GM23248 (cell line): ENCODE measurements at places on chromosomes 7 and 10. TPM values are rescaled to one million over a fixed set of nuclear protein-coding genes. Genes with fewer than 3 reads are reported as not detected.

- peak overlapping the region; percentile 88 for H3K4me3 ChIP-seq
- no peak for DNase-seq
- H3K27ac ChIP-seq, result peak overlapping the region; percentile 98
- peaks cover 4% of the 10 kb centered on the region for H3K36me3 ChIP-seq
- H3K4me1 ChIP-seq, result peaks cover 24% of the 10 kb centered on the region
Observed at GRCh38 chr10:93481637-93482144, 443 bp downstream of the MYOF start.

DNA sequence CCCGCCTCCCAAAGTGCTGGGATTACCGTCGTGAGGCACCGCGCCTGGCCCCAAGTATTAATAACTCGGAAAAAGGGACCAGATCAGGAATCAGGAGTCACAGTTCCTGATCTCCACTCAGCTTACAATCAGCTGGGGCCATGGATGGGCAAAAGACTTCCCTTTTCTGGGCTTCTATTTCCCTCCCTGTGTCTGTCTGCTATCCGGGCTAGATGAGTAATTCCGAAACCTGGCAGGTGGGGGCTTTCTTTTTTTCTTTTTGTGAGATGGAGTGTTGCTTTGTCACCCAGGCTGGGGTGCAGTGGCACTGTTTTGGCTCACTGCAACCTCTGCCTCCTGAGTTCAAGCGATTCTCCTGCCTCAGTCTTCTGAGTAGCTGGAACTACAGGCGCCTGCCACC is 11.6 kb downstream of the RPS24 start:
- H3K4me3 ChIP-seq, result no peak overlapping the region
- no peaks in the 10 kb centered on the region for H3K27me3 ChIP-seq
- peaks cover 26% of the 10 kb centered on the region for H3K36me3 ChIP-seq

DNA sequence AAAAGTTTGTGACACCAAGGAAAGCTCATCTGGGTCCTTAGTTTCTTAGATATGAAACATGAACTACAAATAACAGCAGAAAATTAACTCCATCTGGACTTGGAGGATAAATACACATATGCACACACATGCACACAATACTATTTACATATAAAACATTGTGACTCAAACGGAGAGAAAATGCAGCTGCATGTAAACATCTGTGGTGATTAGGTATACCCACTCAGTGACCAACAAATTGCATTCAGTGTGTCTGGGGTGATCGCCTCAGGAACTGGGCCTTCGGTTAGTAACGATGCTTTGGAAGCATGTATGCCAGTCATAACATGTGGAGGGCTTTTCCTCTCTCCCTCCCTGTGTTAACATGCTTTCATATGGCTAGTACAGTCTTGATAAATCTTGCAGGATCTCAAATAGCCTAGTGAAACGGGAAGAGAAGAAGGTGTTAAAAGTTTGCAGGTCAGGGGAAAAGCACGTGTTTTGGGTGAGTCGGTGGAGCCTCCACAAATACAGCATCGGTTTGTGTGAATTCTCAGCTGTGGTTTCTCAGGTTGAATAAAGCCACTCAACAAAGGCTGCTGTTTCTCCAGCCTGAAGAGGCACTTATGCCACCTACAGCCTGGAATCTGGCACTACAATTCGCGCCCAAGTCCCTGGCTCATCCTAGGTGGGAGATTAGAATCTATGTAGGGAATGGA is 8.7 kb upstream of the GLRX3 start:
- no peaks in the 10 kb centered on the region for H3K36me3 ChIP-seq
- peak; percentile 81 for DNase-seq
- 0 out of 2 replicates have a peak, but pooled peaks cover 12% of the 10 kb centered on the region for H3K27me3 ChIP-seq
- H3K4me1 ChIP-seq, result no peaks in the 10 kb centered on the region
- H3K27ac ChIP-seq, result no peak overlapping the region

DNA sequence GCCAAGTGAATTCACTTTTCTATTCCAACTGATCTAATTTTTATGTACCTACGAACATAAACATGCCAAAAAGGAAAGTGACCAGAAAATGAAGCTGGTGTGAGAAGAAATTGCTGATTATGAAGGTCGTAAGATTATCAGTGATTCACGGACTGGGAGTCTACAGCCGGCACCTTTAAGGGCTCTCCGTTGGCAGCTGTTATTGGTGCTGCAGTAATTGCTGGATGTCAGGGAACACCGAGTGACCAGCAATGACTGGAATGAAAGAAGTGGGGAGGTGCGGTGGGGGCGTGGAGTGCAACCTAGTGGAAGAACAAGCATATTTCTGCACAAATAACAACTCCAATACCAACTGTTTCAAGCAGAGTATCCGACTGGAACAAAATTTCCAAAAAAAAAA is 109.8 kb upstream of the TARP start:
- peak overlapping the region; percentile 29 for H3K27ac ChIP-seq
- DNase-seq, result peak; percentile 8
- H3K27me3 ChIP-seq, result no peaks in the 10 kb centered on the region
- no peaks in the 10 kb centered on the region for H3K36me3 ChIP-seq
- H3K4me3 ChIP-seq, result no peak overlapping the region

GRCh38 chr7:135976312-135977006 is 700 bp downstream of the MTPN start:
- H3K36me3 ChIP-seq, result no peaks in the 10 kb centered on the region; the same call in 1 of the 2 replicates
- H3K4me3 ChIP-seq, result peak overlapping the region; percentile 99
- no peaks in the 10 kb centered on the region for H3K27me3 ChIP-seq
- peak overlapping the region; percentile 73 for H3K27ac ChIP-seq

GRCh38 chr7:36096460-36097095 is 56.5 kb upstream of the EEPD1 start:
- no peak overlapping the region for H3K27ac ChIP-seq
- H3K27me3 ChIP-seq, result no peaks in the 10 kb centered on the region
- no peaks in the 10 kb centered on the region for H3K4me1 ChIP-seq
- no peaks in the 10 kb centered on the region for H3K36me3 ChIP-seq
- H3K4me3 ChIP-seq, result no peak overlapping the region

GRCh38 chr10:82801289-82801688 is 926.3 kb downstream of the NRG3 start:
- no peaks in the 10 kb centered on the region for H3K27me3 ChIP-seq
- no peaks in the 10 kb centered on the region for H3K36me3 ChIP-seq
- no peak overlapping the region for H3K4me3 ChIP-seq
- no peaks in the 10 kb centered on the region for H3K4me1 ChIP-seq
- DNase-seq, result no peak
- no peak overlapping the region for H3K27ac ChIP-seq

DNA sequence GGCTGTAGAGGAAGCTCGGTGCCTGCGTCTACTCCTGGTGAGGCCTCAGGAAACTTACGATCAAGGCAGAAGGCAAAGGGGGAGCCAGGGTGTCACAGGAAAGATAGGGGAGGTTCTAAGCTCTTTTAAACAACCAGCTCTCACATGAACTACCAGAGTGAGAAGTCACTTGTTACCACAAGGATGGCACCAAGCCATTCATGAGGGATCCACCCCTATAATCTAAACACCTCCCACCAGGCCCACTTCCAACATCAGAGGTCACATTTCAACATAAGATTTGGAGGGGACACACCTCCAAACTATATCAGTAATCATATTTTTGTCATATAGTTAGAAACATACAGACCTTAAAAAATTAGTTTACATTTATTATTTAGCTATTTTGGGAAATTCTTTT is 9.4 kb downstream of the NOC3L start:
- H3K4me3 ChIP-seq, result no peak overlapping the region
- H3K27me3 ChIP-seq, result no peaks in the 10 kb centered on the region
- peaks cover 55% of the 10 kb centered on the region for H3K36me3 ChIP-seq
- peak; percentile 10 for DNase-seq
- no peak overlapping the region for H3K27ac ChIP-seq
- H3K4me1 ChIP-seq, result peaks cover 4% of the 10 kb centered on the region; the same call in 1 of the 2 replicates

DNA sequence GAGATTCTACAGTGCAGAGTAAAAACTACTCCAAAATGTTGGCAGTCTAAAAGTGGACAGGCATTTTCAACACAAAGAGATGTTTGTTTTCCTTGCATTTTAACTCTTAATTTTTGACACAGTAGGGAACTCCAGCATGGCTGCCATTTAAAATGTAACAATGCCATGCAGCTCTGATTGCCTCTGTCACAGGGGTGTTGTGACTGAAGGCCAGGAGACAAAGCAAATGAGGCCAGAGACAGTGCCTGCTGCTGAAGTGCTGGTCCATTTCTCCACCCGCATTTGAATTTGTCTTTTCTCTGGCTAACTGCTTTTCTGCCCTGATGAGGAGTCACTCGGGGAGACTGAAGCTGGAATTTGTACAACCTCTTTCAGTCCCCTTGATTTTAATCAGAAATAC is 710.6 kb upstream of the GALNT17 start:
- no peak overlapping the region for H3K4me3 ChIP-seq
- H3K36me3 ChIP-seq, result no peaks in the 10 kb centered on the region
- DNase-seq, result no peak

DNA sequence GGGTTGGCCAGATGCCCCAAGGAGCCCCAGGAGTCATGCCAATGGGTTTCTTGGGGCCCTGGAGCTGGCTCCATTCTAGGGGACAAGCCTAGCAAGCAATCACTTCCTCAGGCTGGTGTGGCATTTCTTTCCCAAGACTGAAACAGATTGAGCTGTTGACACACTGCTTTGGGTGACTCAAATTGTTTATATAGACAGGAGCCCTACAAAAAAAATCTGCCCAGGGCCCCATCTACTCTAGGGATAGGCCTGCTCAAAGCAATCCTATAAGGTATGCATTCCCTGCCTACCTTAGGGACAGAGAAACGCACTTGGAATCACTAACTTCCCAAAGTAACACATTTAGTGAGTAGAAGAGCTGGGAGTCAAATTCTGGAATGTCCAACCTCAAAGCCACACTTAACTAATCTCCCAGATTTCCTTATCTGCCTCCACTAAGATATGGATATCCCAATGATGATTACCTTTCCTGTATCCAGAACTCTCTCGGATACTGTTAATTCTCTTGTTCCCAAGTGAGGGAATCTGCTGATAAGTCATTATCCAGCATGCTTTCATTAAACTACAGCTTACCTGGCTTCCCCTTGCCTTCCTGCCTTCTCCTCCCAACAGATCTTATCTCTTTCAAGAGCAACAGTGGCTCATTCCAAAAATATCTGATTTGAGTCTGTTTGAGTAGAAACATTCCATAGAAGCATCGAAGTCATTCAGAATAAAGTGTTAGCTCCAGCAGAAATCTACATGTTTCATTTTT is 3.1 kb downstream of the ABLIM1 start:
- H3K27me3 ChIP-seq, result peaks cover 11% of the 10 kb centered on the region; the same call in 1 of the 2 replicates
- H3K27ac ChIP-seq, result no peak overlapping the region
- H3K4me1 ChIP-seq, result no peaks in the 10 kb centered on the region
- H3K4me3 ChIP-seq, result no peak overlapping the region

DNA sequence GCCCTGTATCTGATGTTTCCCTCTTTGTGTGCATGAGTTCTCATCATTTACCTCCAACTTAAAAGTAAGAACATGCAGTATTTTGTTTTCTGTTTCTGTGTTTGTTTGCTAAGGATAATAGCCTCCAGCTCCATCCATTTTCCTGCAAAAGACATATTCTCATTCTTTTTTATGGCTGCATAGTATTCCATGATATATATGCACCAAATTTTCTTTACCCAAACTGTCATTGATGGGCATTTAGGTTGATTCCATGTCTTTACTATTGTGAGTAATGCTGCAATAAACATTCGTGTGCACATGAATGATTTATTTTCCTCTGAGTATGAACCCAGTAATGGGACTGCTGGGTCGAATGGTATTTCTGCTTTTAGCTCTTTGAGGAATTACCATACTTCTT is 163.4 kb downstream of the TMEM26 start:
- no peaks in the 10 kb centered on the region for H3K27me3 ChIP-seq
- no peak overlapping the region for H3K27ac ChIP-seq
- H3K36me3 ChIP-seq, result no peaks in the 10 kb centered on the region

DNA sequence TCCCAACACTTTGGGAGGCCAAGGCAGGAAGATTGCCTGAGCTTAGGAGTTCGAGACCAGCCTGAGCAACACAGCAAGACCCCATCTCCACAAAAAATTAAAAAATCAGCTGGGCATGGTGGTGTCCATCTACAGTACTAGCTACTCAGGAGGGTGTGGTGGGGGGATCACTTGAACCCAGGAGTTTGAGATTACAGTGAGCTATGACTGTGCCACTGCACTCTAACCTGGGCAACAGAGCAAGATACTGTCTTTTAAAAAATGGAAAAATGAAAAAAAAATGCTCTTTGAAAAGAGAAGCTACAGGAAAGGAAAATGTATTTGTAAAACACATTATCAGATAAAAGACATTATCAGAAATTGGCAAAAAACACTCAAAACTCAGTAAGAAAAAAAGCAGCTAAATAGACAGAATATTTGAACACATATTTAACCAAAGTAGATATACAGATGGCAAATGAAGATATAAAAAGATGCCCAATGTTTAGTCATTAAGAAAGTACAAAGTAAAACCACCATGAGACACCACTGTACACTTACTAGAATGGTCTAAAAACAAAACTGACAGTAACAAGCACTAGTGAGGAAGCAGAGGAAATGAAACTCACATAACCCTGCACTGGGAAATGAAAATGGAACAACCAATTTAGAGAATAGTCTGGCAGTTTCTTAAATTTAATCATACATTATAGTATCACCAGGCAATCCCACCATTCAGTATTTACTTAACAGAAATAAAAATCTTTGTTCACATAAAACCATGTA is 40.5 kb downstream of the NRBF2 start:
- peaks cover 73% of the 10 kb centered on the region for H3K36me3 ChIP-seq
- no peak overlapping the region for H3K27ac ChIP-seq

DNA sequence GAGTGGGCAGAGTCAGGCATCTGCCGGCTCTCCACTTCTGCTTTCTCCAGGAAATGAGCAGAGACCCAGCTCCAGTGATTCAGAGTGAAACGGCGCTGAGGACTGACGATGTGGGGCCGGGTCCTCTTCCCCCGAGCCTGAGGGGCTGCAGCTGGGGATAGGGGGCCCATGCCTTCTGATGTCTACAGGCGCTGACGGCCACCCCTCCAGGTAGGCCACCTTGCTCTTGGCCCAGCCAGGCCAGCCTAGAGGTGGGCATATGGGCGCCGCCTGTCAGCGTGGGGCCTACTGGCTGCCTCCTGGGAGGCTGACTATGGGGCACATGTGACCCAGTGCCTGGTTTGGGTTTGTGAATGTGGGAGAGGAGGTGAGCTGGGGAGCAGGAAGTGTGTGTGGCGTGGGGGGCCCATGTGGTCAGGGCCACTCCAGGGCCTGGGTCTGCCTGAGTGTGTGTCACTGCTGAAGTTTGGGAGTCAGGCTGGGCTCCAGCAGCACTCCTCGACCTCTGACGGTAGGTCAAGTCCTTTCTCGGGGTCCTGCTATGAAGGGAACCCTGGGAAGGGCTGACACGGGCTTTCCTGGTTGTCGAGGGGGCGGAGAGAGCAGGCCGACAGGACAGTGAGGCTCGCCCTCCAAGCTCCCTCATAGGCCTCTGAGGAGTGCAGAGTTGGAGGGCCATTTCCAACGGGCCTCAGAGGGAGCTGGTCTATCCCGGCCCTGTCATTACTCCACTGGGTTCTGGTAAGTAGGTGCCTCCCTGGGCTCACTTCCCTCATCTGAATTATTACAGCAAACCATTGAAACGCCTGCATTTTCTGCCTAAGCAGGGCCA is at the start of gene WDFY4:
Gene WDFY4, plus strand, starts transcription at position 82 of the 832 bp plus-strand sequence. CDS start 24,860 bp downstream, outside the sequence.
- peaks cover 28% of the 10 kb centered on the region for H3K27me3 ChIP-seq
- H3K36me3 ChIP-seq, result no peaks in the 10 kb centered on the region
- DNase-seq, result no peak
- H3K4me3 ChIP-seq, result no peak within 1 kb of the TSS

OPALIN gene
- not detected in 2 replicates for total RNA-seq

MOGAT3 gene
- not detected in 2 replicates for total RNA-seq

OIT3 gene
- not detected in 2 replicates for total RNA-seq

UNCX gene
- not detected in 2 replicates for total RNA-seq

CAV2 gene
- total RNA-seq, result 251 and 283 TPM in 2 replicates

GPR15LG gene
- not detected in 2 replicates for total RNA-seq

SEC61G gene
- total RNA-seq, result 551 and 1,194 TPM in 2 replicates
